ENCODE measurements at places on chromosomes 16 and 17. TPM values are rescaled to one million over a fixed set of nuclear protein-coding genes. Genes with fewer than 3 reads are reported as not detected.
A peak's percentile ranks its signal among the peaks of the same experiment; 100 is the strongest.

CA7 gene
- total RNA-seq: not detected

CTRB2 gene
- not detected for total RNA-seq

SLC52A1 gene
- not detected for total RNA-seq

ZNF18 gene
- 4.3 TPM for total RNA-seq

MEFV gene
- 1.00 TPM for total RNA-seq

DHRS7C gene
- 0.89 TPM for total RNA-seq

MEAK7 gene
- 8.5 TPM for total RNA-seq

RNF213 gene
- total RNA-seq: 46.4 TPM

GRCh38 chr16:58634265-58634802 lies 4.7 kb upstream of the CNOT1 start:
- no peak for DNase-seq

GRCh38 chr16:89449726-89450335 lies 40.5 kb downstream of the ANKRD11 start:
- no peak for DNase-seq

GRCh38 chr17:68443972-68444464 lies 13.3 kb downstream of the WIPI1 start:
- no peak for DNase-seq

- peak; percentile 56 for DNase-seq
Measured at GRCh38 chr16:88005968-88006367, 54.7 kb downstream of the BANP start.

GRCh38 chr16:67608364-67608763 lies 36.6 kb upstream of the CARMIL2 start:
- no peak for DNase-seq

GRCh38 chr17:57270801-57271245 lies 14.5 kb downstream of the MSI2 start:
- DNase-seq: no peak

GRCh38 chr17:34246881-34247280 lies 8.2 kb upstream of the CCL2 start:
- no peak for DNase-seq

DNA sequence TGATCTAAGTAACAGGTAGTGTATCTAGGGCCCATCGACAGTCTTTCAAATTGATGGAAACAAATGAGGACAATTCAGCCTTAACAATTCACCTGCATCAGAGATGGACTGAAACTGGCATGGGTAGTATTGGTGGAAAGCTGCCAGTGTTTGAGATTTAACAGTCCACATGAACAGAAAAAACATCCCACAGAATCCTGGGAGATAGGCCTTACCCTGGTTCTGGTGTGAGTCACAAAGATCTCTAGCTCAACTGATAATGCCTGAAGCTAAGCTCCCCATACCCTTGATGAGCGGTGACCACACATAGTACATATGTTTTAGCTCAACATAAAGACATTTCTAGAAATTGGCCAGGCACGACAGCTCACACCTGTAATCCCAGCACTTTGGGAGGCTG lies 21.9 kb downstream of the CRK start:
- no peak for DNase-seq

DNA sequence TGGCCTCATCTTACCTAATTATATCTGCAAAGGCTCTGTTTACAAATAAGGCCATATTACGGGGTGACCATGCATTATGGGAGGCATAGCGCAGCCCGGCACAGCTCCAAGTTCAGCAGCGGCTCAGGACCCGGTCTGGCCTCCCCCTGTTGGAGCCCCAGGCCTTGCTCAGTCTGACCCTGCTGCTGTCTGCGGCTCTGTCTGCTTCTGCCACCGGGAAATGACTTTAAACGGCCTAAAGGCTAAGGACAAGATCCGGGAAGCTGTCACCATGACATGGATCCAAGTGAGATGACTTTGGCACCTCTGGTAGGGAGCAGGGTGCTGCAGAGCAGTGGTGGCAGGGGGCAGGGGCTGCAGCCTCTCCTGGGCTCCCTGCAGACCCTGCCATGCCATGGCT lies 140.6 kb upstream of the GSE1 start:
- no peak for DNase-seq

- DNase-seq: no peak
Measured at GRCh38 chr17:51770027-51770759, 388.3 kb downstream of the CA10 start.

DNA sequence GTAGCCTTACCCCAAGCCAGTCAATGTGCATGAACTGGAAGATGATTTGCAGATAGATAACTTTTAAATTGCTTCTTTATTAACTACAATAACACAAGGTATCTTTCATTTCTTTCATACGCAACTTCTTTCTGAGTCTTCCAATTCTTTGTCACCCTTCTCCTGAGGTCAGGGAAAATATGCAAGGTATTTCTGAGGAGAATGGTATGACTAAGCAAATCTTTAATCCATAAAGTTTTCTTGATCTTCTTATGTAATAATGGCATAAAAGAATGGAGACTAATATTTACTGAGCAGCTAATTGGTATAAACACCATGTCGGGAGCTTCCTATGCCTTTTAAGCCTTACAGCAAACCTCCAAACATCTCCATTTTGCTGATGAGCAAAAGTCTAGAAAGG lies 438.9 kb downstream of the KCNJ2 start:
- DNase-seq: no peak

DNA sequence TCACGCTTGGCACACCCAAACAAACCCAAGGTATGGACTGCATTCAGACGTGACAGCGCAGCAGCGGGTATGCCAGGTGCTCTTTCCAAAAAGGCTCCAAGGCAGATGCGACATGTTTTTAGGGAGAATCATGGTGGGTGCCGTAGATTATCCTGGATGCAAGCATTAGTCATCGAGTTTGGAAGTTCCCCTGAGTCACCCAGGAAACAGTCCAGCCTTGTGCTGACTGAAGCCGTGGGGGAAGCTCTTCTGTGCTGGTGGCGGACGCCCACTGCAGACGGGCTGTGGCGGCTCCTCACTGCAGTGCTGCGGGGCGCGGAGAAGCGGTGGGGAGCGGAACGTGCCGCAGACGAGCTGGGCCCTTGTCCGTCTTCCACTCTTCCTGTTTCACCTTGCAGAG lies 13.9 kb downstream of the JPT2 start:
- DNase-seq: no peak

DNA sequence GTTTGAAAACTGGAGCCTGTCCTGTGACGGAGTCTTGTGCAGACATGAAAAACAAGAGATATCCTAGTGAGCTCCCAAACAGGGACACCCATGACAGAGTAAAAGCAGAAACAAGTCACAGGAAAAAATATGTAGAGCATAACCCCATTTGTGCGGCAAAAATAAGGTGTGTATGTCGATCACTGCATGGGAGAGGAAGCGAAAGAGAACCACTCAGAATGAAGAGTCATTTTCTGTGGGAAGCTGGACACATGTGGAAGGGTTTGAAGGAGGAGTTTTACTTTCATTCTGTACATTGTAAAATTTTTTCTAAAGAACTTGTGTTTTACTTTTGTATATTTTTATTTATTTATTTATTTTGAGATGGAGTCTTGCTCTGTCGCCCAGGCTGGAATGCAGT lies 72.1 kb downstream of the JPH3 start:
- DNase-seq: no peak

GRCh38 chr17:61285526-61286320 lies 113.9 kb upstream of the TBX2 start:
- no peak for DNase-seq

- DNase-seq: no peak
Measured at GRCh38 chr17:30267625-30268024, 24.1 kb downstream of the BLMH start.

DNA sequence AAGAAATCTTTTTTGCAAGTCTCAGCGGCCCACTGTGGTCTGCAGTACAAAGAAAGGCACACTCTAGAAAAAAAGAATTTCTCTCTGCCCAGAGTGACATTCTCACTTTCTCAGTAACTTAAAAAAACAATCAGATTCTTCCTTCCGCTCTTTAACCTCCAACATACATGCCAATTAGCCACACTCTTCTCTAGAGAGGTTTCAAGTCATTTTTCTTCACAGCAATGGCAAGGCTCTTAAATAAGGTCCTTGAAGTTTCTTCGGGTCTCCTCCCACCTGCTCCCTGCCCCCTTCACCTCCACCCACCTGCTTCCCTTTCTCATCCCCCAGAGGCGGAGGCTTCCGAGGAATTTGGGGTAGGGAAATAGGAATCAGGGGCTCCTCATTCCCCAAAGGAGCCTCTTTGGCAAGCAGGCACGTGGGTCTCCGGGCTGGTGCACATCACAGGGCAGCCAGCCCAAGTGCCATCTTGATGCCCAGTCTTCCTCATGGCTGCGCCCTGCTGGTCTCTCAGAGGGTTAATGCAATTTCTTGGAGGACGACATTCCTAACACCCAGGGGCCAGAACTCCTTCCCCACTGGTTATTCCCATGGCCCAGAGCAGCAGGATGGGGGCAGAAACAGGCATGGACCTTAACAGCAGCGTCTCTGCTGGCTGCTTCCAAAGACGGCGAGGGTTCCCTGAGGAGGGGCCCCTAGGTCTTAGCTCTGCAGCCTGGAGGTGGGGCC lies 855 bp upstream of the MEOX1 start:
- DNase-seq: no peak

GRCh38 chr16:22928882-22929435 lies 115.0 kb downstream of the HS3ST2 start:
- DNase-seq: no peak

DNA sequence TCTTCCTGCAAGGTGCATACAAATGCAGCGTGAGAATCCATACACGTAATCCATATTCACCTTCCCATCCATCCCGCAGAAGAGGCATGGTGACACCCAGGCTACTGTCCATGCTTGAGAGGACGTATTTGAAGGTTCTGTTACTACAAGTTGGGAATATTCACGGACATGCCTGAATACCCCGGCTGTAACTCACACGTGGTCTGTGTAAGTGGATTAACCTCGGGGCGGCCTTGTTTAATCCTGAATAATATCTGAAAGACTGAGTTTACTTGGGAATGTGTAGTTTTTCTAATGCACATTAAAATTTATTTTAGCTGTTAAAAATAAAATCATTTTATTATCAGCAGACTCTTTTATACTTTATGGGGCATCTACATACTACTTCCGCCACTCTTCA lies 13.1 kb downstream of the CPSF4L start:
- DNase-seq: peak; percentile 47

GRCh38 chr16:30437511-30438046 lies 7.7 kb upstream of the DCTPP1 start:
- DNase-seq: no peak
